AG09309 (cell line): ENCODE measurements at places on chromosomes 5 and 9.

- DNase-seq = no peak
These were observed 63.9 kb downstream of the FAM114A2 start for GRCh38 chr5:153974813-153975163.

GRCh38 chr9:99299211-99300102, 77.4 kb downstream of the SEC61B start:
- peak; percentile 37 for DNase-seq

DNA sequence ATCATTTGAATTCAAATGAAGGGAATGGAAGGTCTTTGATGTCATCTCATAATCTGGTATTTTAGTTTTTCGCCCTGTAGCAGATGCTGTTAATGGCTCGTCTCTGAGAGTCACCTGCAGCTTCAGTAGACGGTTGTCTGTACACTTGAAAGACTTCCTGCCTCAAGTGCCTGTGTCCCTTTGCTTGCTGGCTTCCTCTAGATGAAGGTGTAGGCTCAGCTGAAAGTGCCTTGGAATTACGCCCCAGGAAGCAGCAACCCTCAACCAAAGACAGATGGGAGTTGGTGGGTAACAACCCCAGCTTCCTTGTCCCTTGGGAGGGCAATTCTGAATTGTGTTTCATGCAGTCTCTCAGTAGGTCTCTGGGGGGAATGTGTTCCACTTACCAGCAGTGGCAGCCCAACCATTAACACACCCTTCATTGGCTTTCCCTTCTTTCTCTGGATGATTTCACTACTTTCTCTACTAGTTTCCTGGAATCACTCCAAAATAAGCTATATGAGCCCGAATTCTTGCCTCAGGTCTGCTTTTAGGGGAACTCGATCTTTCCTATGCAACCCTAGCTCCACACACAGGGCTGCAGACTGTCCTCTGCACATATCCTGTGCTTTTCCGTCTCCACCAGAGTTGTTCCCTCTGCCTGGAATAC, 395.6 kb downstream of the DMAC1 start:
- no peak for DNase-seq

- no peak for DNase-seq
These were observed 726.5 kb upstream of the RIOK2 start for GRCh38 chr5:97909541-97909940.

GRCh38 chr9:6715755-6716643, 41.8 kb upstream of the KDM4C start:
- DNase-seq = no peak

GRCh38 chr5:581941-582340, 30.2 kb upstream of the CEP72 start:
- no peak for DNase-seq
